ENCODE measurements at places on chromosomes 11 and 22.

DNA sequence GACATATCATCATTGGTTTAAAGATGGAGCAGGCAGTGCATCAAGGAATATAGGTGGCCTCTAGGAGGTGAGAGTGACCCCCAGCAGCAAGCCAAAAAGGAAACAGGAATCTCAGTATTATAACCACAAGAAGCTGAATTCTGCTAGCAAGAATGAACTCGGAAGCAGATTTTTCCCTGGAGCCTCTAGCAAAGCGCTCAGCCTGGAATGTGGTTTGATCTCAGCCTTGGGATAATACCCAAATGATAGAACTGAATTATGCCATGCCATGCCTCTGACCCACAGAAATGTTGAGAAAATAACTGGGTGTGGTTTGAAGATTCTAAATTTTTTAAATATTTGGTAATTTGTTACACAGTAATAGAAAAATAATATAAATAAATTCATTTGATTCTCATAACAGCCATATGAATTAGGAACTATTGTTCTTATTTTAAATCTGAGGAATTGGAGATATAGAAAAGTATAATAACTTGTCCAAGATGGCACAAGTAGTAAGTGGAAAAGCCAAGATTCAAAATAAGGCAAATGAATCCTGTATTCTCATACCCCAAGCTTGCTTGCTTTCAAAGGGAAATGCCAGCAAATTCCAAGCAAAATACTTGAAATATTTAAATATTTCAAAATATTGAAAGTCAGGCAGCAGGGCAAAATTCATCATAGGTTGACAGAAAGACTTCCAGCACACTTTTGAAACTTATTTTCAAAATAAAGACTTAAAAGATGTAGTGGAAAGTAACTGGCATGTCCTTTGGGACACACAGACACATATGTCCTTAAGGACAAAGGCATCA, 567.4 kb downstream of the KCNA4 start:
- no peak for DNase-seq

GRCh38 chr11:70498171-70498571, 99.8 kb downstream of the CTTN start:
- no peak for DNase-seq

DNA sequence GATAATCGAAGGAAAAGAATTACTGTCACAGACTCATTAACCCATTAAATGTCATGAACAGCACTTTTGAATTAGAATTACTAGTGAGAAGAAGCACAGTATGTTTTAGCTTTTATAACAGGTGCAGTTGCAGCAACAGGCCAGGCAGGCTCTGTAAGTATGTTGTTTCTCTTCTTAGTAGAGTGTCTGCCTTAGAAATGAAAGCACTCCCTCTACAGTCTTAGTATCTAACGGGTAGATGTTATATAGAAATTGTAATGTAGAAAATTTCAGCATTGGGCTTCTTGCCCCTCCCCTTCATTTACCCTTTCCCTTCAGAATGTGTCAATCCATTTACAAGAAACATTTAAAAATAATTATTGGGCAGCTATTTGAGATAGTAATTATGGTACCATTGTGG, 87.4 kb downstream of the HIPK3 start:
- DNase-seq = no peak

- no peak for DNase-seq
Measured at GRCh38 chr11:93814966-93815633, 31.0 kb downstream of the MED17 start.

- DNase-seq = no peak
Measured at GRCh38 chr22:27327981-27328721, 473.4 kb downstream of the MN1 start.

DNA sequence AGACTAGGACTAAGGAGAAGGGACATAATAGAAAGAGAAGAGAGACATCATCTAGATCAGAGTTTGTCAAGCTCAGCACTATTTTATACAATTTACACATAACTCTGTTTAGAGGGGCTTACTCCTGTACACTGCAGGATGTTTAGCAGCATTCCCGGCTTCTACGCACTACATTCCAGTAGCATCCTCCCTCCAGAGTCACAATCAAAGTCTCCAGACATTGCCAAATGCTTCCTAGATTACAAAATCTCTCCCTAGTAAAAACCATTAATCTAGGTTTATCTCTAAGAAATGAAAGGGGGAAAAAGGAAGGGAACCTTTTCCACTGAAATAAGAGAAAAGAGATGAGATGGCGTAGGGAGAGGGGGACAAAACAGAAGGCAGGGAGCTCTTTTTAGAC, 4.0 kb downstream of the USP28 start:
- DNase-seq = no peak

DNA sequence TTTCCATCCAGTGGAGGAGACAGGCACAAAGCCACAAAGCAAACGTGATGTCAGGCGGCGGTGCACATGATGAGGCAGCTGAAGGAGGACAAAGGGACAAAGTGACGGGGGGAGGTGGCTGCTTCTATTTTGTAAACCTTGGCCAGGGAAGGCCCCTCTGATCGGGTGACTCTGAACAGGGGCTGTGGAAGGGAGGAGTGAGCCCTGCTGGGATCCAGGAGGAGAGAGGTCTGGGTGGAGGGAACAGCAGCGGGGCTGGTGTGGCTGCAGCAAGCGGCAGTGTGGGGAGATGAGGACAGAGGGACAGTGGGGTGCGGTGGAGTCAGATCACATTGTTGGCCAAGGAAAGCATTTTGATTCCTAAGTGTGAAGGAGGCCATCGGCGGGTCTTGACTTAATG, 36.7 kb downstream of the SHISAL1 start:
- no peak for DNase-seq
